Renal cortical epithelial cell (primary cell): ENCODE measurements at places on chromosomes 2 and 18. TPM values are rescaled to one million over a fixed set of nuclear protein-coding genes. Genes with fewer than 3 reads are reported as not detected.

GREB1L gene
- total RNA-seq, result 7.5 and 9.0 TPM in 2 replicates

APOB gene
- 0.50 TPM in 1 of 2 replicates, not detected in the other for total RNA-seq

CEBPZOS gene
- total RNA-seq, result 18.6 and 25.6 TPM in 2 replicates

CD8B2 gene
- total RNA-seq, result not detected in 2 replicates

NEB gene
- under 0.01 and 1.2 TPM in 2 replicates for total RNA-seq

CD28 gene
- total RNA-seq, result not detected in 2 replicates

AGXT gene
- not detected in 2 replicates for total RNA-seq

MAP2 gene
- total RNA-seq, result 8.7 and 18.3 TPM in 2 replicates

C1QL2 gene
- total RNA-seq, result not detected in 2 replicates

FSHR gene
- total RNA-seq, result 0.05 TPM in 1 of 2 replicates, not detected in the other

GALNT14 gene
- total RNA-seq, result 93.3 and 151 TPM in 2 replicates

TRABD2A gene
- total RNA-seq, result 1.1 and 3.1 TPM in 2 replicates

NPPC gene
- total RNA-seq, result 0.40 TPM in 1 of 2 replicates, not detected in the other

FAM124B gene
- total RNA-seq, result 0.25 and 0.35 TPM in 2 replicates

NDUFB3 gene
- 103 and 115 TPM in 2 replicates for total RNA-seq

C2orf66 gene
- 0.35 TPM in 1 of 2 replicates, not detected in the other for total RNA-seq

CHRND gene
- not detected in 2 replicates for total RNA-seq

KCNK3 gene
- 9.6 and 13.7 TPM in 2 replicates for total RNA-seq

HOXD13 gene
- not detected in 2 replicates for total RNA-seq

IL37 gene
- not detected in 2 replicates for total RNA-seq

DSG4 gene
- not detected in 2 replicates for total RNA-seq

INHA gene
- 0.70 TPM in 1 of 2 replicates, not detected in the other for total RNA-seq

ABCB11 gene
- total RNA-seq, result not detected in 2 replicates

REG1B gene
- total RNA-seq, result not detected in 2 replicates

EMILIN1 gene
- total RNA-seq, result 0.30 and 0.69 TPM in 2 replicates

PIGN gene
- 58.5 and 76.8 TPM in 2 replicates for total RNA-seq

MFSD6 gene
- total RNA-seq, result 30.2 and 32.3 TPM in 2 replicates

MREG gene
- total RNA-seq, result 1.9 and 13.7 TPM in 2 replicates

PAPOLG gene
- 11.3 and 16.9 TPM in 2 replicates for total RNA-seq
